ENCODE measurements at places on chromosomes 1 and 21. TPM values are rescaled to one million over a fixed set of nuclear protein-coding genes. Genes with fewer than 3 reads are reported as not detected.

Gene OR2T35
- total RNA-seq, result not detected

Gene LMOD1
- 87.6 TPM for total RNA-seq

Gene C1QTNF12
- 3.0 TPM for total RNA-seq

Gene PFKFB2
- 8.8 TPM for total RNA-seq

Gene TCEA3
- total RNA-seq, result 48.5 TPM

DNA sequence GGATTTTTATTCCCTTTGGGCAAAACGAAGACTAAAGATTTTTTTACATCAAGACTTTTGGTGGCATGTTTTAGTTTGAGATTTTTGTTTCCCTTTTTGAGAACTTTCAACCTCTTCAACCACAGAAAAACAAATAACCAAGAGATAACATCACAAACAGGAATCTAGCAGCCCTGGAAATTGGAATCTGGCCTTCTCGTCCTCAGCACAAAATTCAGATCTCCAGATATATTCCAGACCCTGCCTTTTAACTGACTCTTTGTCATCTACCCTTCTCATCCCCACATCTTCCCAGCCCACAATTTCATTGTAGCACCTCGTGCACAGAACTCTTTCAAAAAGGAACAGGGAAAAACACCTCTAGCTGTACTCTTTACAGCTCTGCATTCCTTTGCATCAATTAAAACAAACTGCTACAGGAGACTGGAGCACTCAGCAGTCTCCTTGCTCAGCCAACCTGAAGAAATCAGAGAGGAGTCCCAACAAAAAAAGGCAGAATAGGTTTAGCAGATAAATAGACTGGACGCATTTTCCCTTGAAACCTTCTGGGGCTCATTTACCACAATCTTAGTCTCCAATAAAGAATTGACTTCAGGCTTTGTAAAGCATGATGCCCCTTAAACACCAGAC, 251.0 kb downstream of the TTLL7 start:
- H3K4me1 ChIP-seq, result no peaks in the 10 kb centered on the region
- DNase-seq, result no peak
- no peaks in the 10 kb centered on the region for H3K36me3 ChIP-seq
- H3K27ac ChIP-seq, result no peak overlapping the region
- H3K27me3 ChIP-seq, result no peaks in the 10 kb centered on the region

GRCh38 chr1:20829531-20829930, 42.4 kb upstream of the HP1BP3 start:
- no peak overlapping the region for H3K4me3 ChIP-seq
- no peaks in the 10 kb centered on the region for H3K27me3 ChIP-seq
- H3K36me3 ChIP-seq, result peaks cover 43% of the 10 kb centered on the region
- H3K27ac ChIP-seq, result no peak overlapping the region

DNA sequence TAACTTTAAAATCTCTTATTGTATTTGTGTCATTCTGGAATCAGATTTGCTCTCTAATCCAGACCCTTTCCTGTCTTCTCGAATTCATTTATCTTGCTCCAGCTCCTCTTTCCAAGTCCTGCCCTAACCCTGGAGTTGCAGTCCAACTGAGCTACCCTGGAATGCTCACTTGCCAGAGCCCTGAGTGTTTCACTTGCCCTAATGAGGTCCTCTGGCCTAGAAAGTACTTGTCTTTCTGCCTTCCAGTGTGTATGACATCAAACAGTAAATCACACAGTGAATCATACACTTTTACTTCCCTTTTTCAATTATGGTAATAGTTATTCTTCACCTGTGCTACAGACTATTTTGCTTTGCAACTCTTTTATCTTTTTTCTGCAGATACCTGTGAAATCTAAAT, 96.9 kb downstream of the NEK7 start:
- no peak overlapping the region for H3K27ac ChIP-seq
- no peaks in the 10 kb centered on the region for H3K36me3 ChIP-seq
- H3K27me3 ChIP-seq, result no peaks in the 10 kb centered on the region
- H3K4me3 ChIP-seq, result no peak overlapping the region
- no peak for DNase-seq

GRCh38 chr1:214676747-214677146, 73.8 kb downstream of the CENPF start:
- no peaks in the 10 kb centered on the region for H3K36me3 ChIP-seq
- no peak overlapping the region for H3K4me3 ChIP-seq
- no peaks in the 10 kb centered on the region for H3K27me3 ChIP-seq
- H3K27ac ChIP-seq, result no peak overlapping the region
- H3K4me1 ChIP-seq, result no peaks in the 10 kb centered on the region

GRCh38 chr1:218395916-218396315, 50.8 kb downstream of the TGFB2 start:
- no peak overlapping the region for H3K4me3 ChIP-seq
- H3K27ac ChIP-seq, result no peak overlapping the region
- H3K36me3 ChIP-seq, result no peaks in the 10 kb centered on the region

- no peak overlapping the region for H3K27ac ChIP-seq
- H3K27me3 ChIP-seq, result no peaks in the 10 kb centered on the region
- H3K36me3 ChIP-seq, result no peaks in the 10 kb centered on the region
- peaks cover 63% of the 10 kb centered on the region for H3K4me1 ChIP-seq
- H3K4me3 ChIP-seq, result no peak overlapping the region
These were observed 76.6 kb downstream of the RGL1 start for GRCh38 chr1:183881387-183882131.

Measured in tibial nerve (tissue), 4 donors.